Vagina (tissue), 2 donors: ENCODE measurements at places on chromosomes 4 and X.
A peak's percentile ranks its signal among the peaks of the same experiment; 100 is the strongest.

GRCh38 chrX:53918702-53919101 is 125.6 kb downstream of the PHF8 start:
- no peak for DNase-seq

- no peak for DNase-seq
Observed at GRCh38 chrX:88366314-88366713, 380.7 kb upstream of the CPXCR1 start.

DNA sequence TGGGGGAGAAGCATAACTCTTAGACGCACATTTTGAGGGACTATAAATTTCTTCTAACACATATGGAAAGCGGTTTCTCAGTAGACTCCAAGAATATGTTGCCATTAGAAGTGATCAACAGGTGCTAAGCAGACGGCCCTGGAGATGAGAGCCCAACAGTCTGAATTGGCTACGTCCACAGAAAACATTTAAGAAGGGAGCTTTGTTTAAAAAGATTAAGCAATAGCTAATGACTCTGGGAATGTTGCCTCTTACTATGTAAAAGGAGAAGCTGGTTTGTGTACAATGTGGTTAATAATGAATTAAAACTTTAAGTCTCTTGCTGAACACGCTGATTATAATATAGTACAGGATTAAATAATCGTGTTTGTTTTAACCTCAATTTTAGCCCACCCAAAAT is 399.5 kb downstream of the SMARCA1 start:
- DNase-seq, result no peak

- no peak for DNase-seq
Observed at GRCh38 chr4:122623637-122624166, 2.8 kb upstream of the IL21 start.

GRCh38 chr4:182826391-182826790 is 90.8 kb downstream of the DCTD start:
- DNase-seq, result no peak

DNA sequence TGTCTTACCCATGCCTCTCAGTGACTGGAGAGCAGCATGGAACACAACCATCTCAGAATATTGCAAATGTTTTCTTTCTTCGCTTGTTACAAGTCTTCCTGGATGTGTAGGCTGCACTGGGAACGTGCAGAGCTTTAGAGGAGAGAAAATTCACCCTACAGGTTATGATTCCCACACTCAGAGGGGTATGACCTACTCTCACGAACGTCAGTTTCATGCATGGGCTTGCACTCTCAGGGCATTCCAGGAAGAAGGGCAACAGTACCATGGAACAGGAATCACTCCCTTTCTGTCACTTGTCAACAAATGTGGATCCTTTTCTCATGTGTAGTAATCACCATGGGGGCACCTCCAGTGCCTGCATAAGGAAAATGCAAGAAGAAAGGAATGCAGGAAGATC is 75.8 kb downstream of the NBDY start:
- DNase-seq, result no peak

DNA sequence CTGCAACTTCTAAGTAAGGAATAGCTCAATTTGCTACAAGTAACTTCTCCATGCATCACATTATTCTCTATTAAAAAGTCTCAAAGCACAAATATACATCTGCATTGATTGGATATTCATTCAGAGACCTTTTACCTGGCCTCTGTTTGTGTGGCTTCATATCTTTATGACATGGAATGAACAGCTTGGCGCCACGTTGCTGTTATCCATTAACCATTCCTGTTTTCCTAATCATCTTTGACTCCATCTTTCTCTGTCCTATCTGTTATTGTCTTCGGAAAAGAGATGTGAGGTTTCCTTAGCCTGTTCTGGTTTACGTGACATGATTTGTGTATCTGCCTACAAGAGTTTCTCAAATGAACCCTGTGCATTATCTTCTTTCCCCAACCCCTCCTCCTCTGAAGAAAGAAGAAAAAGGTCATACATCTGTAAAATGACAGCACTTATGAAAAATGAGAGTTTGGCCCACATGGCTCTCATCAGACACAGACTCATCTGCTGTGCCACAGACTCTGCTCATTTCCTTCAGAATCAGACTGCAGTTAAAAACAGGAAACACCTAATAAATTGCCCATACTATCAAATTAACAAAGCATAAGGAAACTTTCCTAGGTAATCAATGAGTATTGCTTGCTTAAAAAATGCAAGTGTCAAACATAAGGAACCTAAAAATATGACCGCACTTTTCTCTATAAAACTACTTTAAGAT is 347.6 kb upstream of the FAM241A start:
- DNase-seq, result no peak

GRCh38 chrX:39854772-39855747 is 242.7 kb downstream of the BCOR start:
- DNase-seq, result no peak

DNA sequence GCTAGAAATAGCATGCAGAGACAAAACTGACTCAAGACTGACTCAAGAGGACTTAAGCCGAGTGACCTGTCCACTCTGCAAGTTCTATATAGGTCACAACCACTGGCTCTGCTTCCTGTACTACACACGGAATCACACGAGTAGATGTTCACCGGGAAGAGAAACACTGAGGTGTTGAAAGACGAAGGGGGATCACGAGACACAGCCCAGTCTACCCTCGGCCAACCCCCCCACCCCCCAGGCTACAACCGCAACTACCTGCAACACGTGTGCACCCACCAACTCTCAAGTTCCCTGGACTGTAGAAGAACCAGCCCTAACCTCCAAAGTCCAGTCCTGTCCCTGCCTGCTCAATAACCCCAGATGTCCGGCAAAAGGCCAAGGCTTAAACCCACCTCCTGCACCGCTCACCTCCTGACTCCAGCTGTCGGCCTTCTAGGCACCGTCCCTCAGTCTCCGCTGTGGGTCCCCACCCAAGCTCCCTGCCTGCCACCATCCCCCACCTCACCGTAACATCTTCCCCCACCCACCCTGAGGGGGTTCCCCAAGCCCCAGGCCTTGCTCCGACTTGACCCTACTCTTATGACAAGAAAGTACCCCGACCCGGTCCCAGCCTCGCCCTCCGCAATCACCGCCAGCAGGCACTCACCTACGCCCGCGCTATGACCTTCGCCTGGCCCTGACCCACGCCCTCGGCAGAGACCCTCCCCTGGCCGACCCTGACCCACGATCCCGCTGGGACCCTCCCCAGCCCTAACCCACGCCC is 739 bp downstream of the GAK start:
- DNase-seq, result peak; percentile 91

DNA sequence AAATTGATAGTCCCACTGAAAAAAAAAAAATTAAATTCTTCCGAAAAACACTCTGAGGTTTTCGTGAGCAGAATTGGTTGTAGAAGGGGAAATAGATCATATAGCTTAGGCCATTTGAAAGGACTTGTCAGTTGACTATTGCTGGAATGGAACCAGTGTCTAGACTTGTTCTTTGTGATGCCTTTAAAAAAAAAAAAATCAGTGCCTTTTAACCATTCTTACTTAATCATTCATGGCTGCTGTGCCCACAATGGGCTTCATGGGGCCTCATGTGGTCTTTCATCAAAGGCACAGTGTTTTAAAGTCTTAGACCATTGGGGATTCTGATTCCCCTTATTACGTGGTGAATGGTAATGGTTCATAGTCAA is 139.3 kb downstream of the AFF1 start:
- no peak for DNase-seq

DNA sequence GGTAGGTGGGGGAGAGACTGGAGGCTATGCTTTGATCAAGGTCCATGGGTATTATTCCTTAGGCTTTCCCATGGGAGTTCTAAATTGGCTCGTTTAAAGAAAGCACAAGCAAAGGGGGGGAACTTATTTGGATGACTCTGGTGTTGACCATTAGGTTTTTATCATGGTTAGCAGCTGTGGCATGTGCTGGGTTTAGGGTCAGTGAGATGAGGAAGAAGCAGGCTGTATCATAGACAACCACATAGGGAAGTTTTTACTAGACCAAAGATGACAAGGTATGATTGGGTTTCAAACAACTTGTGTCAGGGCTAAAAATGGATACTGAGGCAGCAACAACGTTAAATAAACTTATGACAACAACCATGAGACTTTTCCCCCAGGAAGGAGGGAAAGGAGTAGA is 97.7 kb downstream of the DNAAF6 start:
- DNase-seq, result no peak

DNA sequence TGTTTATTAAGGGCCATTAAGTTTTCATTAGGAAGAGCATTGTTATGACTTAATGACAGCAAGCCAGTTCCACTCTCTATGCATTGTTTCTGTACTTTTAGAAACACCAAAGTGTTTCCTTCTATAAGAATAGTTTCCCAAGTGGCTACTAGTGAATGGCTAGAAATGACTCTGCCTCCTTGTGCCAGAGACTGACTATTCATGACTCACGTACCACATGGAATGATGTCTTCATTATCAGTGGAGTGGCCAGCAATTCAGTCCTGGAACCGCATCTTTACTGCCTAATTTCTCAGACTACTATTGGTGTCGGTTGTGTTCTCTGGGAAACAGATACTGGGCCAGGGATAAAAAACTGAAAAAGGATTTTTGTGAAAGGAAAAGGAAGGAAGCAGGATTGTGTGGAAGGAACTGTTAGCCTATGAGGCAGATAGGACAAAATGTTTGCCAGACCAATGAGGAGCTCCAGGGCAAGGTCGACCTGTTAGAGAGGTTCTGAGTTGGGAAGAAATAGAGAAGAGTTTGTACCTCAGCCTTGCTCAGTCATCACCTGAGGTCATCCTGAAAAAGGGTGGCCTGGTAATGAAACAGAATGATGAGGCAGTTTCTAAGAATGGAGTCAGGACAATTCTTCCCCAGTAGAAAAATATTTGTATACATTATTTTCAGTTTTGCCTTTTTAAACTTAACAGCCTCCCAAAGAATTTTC is 218.6 kb downstream of the SPCS3 start:
- no peak for DNase-seq

- DNase-seq, result no peak
Observed at GRCh38 chr4:94551643-94552564, 100.2 kb downstream of the PDLIM5 start.

DNA sequence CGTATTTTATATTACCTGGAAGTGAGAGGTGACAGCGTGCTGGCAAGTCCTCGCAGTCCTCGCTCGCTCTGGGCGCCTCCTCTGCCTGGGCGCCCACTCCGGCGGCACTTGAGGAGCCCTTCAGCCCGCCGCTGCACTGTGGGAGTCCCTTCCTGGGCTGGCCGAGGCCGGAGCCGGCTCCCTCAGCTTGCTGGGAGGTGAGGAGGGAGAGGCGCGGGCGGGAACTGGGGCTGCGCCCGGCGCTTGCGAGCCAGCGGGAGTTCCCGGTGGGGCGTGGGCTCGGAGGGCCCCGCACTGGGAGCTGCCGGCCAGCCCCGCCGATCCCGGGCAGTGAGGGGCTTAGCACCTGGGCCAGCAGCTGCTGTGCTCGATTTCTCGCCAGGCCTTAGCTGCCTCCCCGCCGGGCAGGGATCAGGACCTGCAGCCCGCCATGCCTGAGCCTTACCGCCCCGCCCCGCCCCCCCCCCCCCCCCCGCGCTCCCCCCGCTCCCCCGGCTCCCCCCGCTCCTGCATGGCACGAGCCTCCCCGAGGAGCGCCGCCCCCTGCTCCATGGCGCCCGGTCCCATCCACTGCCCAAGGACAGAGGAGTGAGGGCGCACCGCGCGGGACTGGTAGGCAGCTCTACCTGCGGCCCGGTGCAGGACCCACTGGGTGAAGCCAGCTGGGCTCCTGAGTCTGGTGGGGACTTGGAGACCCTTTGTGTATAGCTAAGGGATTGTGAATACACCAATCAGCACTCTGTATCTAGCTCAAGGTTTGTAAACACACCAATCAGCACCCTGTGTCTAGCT is 298.9 kb upstream of the MAGEB16 start:
- DNase-seq, result no peak

DNA sequence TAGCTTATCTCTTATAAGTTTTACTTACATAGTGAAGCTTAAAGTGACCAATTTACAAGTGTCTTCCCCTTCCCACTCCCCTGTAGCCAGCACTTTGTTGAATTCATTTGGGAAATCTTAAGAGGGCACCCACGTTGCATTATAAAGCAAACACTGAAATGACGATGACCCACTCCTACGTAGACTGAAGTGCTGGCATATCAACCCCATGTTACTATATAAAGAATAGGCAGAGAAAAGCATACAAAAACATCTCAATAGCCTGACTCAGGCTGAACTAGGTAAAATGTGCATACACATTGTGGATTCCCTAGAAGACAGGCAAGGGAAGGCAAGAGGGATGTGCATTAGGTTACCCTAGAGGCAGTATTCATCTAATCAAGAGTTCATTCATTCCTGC is 313.4 kb downstream of the TENM3 start:
- DNase-seq, result no peak

GRCh38 chr4:167100120-167100519 is 134.2 kb downstream of the SPOCK3 start:
- DNase-seq, result no peak

GRCh38 chrX:136867518-136867917 is 13.0 kb downstream of the RBMX start:
- no peak for DNase-seq

DNA sequence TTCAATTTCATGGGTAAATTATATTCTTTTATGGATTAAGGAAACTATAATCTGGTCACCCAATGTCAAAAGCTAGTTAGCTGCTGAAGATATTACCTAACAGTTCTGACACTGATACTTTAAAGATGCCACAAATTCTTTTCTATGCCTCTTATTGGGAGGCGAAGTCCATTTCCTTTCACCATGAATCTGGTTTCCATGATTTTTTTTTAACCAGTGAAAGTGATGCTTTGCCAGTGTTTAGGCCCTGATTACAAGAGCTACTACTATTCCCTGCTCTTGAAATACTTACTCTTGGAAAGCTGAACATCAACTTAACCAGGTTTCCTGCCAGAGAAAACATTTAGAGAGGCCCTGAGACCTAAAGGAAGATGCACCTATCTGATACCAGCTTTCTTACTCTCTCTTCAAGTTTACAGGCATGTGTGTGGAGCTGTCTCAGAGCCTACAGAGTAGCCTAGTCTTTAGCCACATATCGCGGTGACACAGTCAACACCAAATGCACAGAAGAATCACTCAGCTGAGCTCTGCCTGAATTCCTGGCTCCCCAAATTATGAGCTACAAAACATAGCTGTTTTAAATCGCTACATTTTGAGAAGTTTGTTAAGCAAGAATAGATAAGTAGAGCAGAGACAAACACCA is 1280.8 kb downstream of the PCDH7 start:
- no peak for DNase-seq

DNA sequence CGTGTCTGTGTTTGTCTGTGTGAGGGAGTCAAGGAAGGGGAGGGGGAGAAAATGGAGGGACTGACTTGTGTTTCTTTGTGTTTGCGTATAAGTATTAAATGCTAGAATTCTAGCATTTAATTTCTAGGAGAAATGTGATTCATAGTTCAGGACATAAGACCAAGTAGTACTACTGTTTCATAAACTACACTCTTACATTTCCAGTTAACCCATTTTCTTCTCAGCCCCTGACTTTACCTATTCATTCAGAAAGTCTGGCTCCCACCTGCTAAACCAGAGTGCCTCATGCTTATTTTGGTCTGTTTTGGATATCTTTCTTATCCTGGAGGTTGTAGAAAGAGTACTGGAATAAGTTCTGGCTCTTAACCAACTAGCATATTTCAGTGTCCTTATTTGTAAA is 14.2 kb downstream of the EDA start:
- DNase-seq, result no peak
